ENCODE measurements at places on chromosomes 6 and 20.

DNA sequence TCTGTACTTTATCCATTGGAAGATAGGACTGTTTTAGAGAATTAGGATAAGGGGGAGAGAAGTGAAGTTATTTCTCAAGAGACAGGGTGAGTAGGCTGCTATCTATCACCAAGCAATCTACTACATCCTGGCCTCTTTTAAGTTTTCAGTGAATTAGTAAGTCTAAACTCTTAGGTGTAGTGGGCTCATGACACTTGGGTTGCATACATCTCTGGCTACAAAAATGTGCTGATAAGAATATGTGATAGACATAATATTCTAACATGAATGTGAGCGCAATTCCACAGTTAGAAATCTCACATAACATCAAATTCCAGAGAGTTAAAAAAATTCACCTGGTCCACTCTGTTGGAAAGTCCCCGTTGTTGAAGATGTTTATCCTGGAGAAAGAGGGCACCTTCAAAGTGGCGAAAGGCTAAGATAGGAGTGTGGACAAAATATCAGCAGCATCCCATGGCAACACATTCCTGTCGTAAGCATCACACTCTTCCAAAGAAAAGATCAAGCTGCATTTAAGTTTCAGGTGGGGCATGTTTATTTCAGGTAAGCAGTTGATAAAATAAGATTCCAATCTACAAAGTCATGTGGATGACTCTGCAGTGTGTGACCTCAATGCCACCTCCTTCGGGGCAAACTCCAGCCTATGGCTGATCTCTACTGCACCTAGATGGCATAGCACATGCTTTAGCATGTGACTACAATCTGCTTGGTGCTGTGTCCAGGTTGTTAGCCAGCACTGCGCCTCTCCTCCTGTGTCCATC, 111.7 kb upstream of the NEDD9 start:
- DNase-seq: no peak

DNA sequence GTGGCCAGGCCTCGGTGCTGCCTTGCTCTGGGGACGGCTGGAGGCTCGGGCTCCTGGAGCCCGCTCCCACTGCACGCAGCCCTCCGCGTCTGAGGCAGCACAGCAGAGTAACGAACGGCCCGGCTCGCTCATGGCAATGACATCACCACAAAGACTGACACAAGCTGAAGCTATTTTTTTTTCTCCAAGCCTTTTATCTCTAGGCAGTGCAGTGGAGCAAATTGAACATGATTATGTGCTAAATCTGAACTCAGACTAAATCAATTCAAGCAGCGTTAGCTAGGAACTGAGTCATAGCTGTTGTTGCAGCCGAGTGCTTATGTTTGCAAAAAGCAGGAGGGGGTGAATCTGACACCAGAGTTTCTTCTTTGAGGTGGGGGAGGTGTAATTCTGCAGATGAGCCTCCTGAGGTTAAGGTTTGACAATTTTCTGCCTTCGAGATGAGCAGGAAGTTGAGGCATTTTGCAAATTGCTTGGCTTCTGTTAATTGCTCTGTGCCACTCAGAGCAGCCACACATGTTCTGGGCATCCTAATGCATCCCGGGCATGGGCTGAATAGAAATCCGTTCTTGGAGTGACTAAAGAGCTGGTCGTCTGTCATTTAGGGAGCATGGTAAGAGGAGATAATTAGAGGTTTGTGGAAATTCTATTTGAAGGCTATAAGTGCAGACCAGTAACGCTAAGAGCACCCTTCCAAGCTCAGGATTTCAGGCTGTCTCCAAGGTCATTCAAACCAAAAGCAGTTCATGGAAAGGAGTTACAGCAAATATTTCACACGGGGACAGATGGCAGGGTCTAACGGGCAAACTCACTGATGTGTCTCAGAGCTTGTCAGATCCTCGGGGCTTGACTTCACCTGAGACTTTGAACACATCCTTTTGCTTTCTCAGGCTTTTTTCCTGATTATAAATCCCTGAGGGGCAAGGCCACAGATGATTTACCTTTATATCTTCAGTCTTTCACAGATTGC, 155.1 kb upstream of the ENPP5 start:
- peak; percentile 67 for DNase-seq

GRCh38 chr6:135990439-135990838, 138.9 kb downstream of the PDE7B start:
- DNase-seq: no peak

DNA sequence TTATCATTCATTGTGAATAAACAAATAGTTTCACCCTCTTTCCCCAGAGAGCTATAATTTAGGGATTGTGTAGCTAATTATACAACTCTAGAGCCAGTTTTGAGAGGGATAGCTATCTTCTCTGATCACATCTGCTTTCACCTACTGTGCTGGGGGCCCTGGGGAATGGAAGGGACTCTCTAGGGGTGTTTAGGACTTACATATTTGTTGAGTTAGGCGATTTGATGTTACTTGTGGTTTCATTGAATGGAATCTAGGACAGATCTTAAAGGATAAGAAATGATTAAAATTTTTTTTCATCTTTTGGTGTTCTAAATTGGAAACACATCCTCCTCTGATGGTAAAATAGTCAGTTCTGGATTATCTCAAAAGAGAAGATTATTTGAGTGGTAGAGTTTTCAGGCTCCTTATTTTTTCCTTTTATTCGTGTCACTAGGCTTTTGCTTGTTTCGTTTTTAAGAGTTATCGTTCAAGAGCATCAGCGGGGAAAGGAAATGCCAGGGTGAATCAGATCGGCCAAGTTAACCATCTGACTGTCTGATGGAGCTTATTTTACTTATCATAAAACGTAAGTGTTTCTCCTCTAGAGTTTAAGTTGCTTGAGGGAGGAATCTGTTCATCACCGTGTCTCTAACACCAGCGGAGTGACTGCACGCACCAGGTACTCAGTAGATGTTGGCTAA, 236.7 kb downstream of the FARS2 start:
- DNase-seq: peak; percentile 55

DNA sequence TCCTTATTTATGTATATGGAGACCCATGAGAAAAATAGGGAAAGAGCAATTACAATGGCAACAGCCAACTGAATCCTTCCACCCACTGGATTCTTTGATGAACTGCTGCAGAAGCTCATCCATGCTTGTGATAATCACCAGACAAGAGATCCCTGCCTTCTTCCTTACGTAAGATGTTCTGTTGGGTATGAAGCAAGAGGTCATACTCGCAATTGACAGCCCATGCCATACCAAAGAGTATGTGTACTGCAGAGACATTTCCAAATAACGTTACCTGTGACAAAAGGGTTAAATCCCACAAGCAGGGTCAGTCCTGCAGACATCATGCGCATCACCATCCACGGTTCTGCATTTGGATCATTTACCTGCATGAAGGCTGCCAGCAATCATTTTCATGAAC, 27.8 kb downstream of the ELOVL5 start:
- DNase-seq: no peak

DNA sequence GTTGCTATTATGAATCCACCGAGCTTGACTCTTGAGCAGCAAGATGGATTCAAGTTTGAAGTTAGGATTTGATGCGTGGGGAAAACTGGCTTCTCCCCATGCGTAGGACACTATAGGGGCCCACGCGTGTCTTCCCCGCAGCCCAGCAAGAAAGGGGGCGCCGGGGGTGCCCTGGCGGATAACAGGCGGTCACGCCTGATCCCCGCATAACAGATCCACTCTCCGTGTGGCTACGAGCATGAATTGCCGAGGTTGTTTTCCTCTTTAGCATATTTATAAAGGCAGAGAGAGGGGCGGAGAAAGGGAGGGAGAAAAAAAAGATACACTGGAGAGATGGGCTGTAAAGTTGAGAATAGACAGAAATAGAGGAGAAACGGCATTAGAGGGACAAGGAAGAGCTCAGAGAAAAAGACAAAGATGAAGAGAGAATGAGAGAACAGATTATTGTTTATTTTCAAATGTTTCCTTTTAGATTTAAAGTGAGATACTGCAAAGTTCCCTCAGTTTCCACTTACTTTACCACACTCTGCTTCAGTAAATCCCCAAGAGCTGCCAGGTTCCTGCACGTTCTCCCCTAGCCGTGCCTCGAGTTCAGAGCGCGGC, 32.0 kb downstream of the TFAP2A start:
- no peak for DNase-seq

GRCh38 chr6:164107297-164107995, 692.9 kb downstream of the QKI start:
- no peak for DNase-seq

DNA sequence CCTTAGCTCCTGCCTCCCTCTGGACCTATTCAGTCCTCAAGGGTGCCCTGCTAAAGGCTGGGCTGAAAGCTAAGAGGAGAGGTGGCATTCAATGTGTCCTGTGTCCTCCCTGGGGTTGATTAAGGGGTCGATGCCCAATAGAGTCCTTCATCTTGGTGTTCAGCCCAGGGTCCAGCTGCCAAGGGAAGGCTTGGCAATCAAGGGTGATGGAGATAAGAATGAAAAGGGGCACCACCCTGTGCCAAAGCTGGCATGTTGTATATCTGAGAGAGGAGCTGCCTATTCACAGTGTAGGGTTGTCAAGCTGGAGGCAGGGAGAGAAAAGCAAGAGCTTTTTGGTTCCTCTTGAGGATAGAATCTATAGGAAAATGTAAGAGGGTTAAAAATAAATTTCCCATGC, 12.3 kb downstream of the C20orf173 start:
- DNase-seq: no peak

Measured in AG20443 (cell line).